LoVo (cell line): ENCODE measurements at places on chromosomes 5 and 9.

GRCh38 chr5:155040984-155041653 lies 27.6 kb downstream of the KIF4B start:
- no peak for DNase-seq

- DNase-seq, result no peak
Observed at GRCh38 chr5:14742498-14742897, 78.0 kb downstream of the OTULIN start.

- no peak for DNase-seq
Observed at GRCh38 chr9:133707065-133707762, 30.9 kb downstream of the SARDH start.

DNA sequence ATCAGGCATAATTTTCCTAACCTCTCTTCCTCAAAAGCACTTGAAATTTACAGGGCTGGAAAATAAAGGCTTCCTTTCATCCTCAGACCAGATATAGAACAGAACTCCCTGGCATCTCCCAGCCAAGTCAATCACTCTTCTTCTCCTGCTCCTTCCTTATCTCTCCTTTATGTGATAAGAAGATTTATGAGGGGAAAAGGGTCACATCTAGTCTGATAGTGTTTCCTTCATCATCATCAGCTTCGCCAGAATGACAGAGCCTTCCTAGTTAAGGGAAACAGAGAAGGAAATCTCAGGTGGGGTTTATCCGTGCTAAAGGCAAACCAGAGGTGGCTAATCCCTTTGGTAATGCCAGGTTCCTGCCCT lies 36.2 kb downstream of the LIX1 start:
- peak; percentile 25 for DNase-seq

GRCh38 chr9:99178912-99179872 lies 42.5 kb downstream of the ALG2 start:
- DNase-seq, result no peak

- no peak for DNase-seq
Observed at GRCh38 chr5:54902791-54903473, 82.5 kb downstream of the ESM1 start.
